ENCODE measurements at places on chromosomes 1 and 21.

GRCh38 chr1:61741711-61742619, at the start of gene PATJ:
Gene PATJ (plus strand): TSS chr1:61742480. CDS start chr1:61762893, 20,413 bp downstream.
- DNase-seq, result peak; percentile 92

GRCh38 chr1:68229650-68230483, 2.5 kb downstream of the WLS start:
- DNase-seq, result no peak

GRCh38 chr1:192627901-192628300, 8.0 kb upstream of the RGS13 start:
- no peak for DNase-seq

DNA sequence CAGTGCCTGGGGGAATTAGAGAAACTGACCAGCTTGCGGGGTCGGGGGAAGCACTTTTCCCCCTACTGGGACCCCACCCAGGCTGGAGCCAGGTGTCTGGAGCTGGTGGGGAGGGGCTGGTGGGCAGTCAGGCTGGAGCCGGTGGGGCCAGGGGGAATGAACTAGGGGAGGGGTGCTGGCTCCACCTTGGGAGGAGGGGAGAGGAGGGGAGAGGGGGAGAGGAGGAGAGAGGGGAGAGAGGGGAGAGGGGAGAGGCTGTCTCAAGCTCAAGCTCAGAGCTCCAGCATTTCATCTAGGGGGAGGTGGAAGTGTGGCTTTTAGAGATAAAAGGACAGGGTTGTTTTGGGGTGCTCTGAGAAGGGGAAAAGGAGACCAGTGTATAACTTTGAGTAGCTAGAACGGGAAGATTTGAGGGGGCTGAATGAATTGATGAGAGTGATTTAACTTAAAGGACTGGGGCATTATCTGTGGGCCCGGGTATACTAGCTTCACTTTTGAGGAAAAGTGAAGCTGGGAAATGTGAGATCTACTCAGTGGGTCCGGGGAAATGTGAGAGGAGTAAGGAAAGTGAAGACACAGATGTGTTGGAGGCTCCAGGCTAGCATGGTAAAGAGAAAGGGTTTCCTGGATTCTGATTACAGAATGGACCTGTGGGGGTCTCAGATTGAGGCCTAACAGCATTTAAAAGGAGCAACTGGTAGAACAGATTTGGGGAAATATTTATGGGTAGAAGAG, 2.8 kb downstream of the EFNA1 start:
- DNase-seq, result no peak

- DNase-seq, result no peak
Measured at GRCh38 chr1:27117733-27118439, 37.0 kb downstream of the SLC9A1 start.

DNA sequence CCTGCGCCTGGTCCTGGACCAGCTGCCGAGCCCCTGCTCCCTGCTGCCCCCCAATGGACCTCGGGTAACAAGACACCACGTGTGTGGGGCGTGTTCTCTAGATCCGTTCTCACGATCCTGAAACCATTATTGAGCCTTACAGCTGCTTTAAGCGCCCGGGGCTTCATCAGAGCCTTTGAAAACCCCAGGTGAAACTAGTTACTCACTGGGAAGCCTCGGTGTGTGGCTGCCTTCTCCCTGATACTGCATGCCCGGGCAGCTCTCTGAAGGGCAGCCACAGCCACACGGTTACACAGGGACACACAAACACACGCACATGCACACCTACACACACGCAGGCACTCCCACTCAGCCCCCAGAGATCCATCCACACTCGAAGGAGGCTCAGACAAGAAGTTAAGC, 5.3 kb downstream of the HES2 start:
- peak; percentile 88 for DNase-seq

GRCh38 chr1:53582211-53583020, 123.2 kb downstream of the DMRTB1 start:
- no peak for DNase-seq

GRCh38 chr1:225354906-225355305, 72.9 kb downstream of the LBR start:
- DNase-seq, result no peak

- no peak for DNase-seq
Measured at GRCh38 chr1:202844259-202844658, 33.5 kb downstream of the PCAT6 start.

DNA sequence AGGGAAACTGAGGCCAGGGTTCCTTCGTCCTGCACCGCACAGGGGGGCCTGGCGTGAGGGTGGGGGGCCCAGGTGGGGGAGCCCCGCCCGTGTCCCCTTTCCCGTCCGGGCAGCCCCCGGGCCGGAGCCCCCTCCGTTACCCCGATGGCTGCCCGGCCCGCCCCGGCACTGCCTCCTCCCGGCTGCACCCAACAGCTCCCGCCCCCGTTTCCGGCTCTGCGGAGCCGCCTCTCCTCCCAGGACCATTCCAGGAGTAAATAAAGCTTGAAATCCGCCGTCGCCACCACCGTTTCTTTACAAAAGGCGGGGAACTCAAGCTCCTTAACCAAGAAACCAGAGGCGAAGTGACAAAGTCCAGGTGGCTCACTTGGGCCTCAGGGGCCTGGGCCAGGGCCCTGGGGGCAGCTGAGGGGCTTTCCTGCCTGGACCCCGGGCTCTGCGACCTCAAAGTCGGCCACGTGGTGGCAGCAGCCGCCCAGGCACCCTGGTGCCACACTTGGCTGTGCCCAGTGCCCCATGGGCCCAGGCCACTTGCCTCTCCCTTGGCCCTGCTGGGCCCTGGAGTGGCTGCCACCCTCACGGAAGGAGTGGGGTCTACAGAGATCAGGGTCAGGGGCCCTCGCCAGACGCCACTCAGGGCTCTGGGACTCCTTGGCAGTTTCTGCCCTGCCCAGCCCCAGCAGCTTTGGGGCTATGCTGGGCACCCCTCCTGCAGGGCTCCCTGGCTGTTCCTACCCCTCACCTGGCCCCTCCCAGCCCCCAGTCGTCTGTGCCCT, 514 bp upstream of the FAAP20 start:
- peak; percentile 90 for DNase-seq

GRCh38 chr1:201147396-201148015, 6.8 kb downstream of the TMEM9 start:
- DNase-seq, result no peak

GRCh38 chr1:54325284-54325683, 80.9 kb downstream of the SSBP3 start:
- DNase-seq, result no peak

DNA sequence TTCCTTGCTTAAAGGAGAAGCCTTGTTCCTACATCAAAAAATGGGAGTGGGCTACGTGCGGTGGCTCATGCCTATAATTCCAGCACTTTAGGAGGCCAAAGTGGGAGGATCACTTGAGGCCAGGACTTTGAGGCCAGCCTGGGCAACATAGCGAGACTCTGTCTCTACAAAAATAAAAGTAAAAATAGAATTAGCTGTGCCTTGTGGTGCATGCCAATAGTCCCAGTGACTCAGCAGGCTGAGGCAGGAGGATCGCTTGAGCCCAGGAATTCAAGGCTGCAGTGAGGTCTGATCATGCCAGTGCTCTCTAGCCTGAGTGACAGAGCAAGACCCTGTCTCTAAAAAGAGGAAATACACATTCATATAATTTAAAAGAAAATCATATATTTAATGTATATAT, 127.1 kb downstream of the C1orf21 start:
- no peak for DNase-seq

GRCh38 chr1:151511636-151512215, 539 bp downstream of the CGN start:
- peak; percentile 73 for DNase-seq

- DNase-seq, result peak; percentile 43
Measured at GRCh38 chr1:15207031-15207828, 39.8 kb upstream of the FHAD1 start.

DNA sequence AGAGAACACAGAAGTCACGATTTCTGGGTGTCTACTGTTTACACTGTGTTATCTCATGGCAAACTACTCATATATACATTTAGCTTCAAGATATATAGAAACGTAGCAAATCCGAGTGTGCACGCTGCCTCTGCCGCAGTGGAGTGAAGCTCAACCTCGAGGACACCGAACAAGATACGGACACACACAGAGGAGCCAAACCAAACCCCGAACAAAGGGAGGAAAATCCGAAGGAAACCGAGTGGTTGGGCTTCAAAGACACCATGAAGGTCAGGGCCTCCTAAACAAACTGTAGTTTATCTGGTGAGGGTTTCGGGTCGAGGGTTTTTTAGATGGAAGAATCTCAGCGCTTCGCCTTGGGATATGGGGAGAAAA, 34.5 kb downstream of the SLC45A1 start:
- no peak for DNase-seq

DNA sequence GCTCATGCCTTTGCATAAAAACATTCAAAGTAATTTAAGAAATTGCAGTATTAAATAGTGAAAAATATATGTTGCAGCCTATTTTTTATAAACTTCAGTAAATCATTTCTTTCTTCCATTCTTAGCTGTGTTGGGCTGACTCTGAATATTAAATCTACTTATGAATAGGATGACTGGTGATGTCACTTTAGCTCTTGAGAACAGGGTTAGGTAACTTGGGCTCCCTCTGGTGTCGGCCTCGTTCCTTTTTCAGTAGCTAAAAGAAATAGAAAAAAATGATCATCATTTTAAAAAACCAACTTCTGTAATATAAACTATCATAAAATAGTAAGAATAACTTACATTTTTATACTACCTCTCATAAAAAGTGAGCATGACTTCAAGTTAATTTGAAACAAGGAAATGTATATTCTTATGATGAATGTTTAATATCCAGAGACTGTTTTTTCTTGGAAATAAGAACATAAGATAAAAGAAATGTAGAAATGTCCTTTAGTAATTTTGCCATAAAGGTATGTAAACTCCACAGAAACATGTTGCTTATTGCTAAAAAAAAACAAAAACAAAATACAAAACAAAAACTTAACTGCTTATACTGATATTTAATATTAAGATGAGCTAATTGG, 26.8 kb upstream of the NCAM2 start:
- peak; percentile 35 for DNase-seq

GRCh38 chr1:165444897-165445370, at the start of gene RXRG:
Gene RXRG (minus strand): TSS chr1:165445126. CDS start chr1:165444893, 233 bp downstream.
- DNase-seq, result peak; percentile 66

GRCh38 chr1:72419229-72419628, 136.9 kb upstream of the NEGR1 start:
- no peak for DNase-seq

DNA sequence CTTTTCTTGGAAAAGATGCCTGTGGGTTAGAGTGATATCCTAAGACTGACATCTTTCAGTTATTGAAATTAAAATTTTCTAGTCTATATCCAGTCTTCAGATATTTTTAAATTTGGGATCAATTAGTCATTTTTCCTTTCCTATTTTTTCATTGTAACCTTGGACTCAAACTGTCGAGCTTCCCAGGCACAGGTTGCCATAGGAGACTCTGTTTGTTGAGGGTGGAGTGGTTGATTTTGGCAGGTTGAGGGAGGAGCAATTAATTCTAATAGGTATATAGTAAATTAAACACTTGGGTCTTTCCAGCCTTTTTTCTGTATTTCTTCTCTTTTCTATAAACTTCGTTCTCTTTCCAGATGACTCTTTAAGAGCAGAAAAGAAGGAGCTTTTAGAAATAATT, 326.8 kb downstream of the ASTN1 start:
- no peak for DNase-seq

DNA sequence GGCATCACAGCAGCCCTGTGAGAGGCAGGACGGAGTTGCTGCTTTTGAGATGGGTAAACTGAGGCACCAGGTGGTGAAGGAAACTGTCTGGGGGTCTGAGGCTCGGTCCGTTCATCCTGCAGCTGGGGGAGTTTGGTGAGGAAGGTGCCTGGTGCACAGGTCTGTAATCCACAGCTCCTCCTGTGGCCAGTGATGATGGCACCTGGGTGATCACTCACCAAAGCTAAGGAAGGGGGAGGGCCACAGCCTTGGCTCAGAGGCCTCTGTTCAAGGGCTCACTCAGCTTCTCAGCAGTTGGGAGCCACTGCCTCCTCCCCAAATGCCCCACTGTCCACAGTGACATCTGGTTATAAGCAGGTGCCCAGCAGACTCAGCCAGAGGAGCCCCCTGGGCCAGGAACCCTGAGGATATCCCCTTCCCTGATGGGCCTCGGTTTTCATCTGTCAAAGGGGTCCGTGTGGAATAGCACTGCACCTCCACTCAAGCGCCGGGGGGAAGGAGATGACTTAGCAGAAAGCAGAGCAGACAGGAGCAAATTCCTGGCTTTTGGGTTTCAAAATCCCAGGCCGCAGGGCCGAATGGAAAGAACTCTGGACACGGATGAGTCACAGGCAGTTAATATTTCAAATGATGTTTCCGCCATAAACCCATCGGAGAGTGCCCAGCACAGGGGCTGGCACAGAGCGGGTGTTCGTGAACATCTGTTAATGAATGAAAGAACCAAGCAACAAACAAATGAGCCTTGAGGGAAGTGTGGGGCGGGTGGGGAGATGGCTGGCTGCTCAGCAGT, 82.8 kb downstream of the DMRTB1 start:
- peak; percentile 65 for DNase-seq

DNA sequence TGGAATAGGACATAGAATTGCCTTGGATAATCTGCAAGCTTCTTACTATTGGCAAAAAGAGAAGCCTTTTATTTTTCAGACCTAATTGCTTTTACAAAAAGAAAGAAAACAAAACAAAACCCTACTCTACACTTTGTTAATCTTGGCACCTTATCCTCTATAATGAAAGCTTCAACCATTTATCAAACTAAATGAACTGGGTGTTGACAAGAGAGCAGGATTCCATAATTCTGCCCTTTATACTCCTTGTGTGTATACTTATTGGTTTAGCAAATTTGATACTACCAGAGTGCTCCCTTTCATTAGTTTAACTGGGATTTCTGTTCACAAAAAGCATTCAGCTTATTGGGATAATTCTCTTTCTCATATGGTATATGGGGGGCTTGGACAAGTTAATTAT, 3.0 kb upstream of the TMCC2 start:
- no peak for DNase-seq

DNA sequence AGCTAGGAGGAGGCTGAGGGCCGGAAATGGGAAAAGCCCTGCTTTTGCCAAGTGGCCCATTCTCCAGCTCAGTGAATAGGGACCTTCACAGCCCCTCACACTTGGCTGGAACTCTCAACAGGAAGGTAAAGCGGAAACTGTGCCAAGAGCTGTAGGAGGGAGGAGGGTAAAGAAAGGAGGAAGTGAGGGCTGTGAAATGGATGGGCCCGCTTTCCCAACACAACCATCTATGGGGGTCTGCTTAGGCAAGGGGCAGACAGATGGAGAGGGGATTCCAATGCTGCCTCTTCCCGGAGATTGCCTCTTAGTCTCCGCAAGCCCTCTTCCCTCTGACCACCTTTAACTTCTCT, 5.2 kb downstream of the INKA2 start:
- peak; percentile 8 for DNase-seq

GRCh38 chr1:47423872-47424271, 7.8 kb downstream of the FOXE3 start:
- DNase-seq, result no peak

GRCh38 chr1:184113251-184113650, 61.7 kb downstream of the TSEN15 start:
- DNase-seq, result no peak

- DNase-seq, result peak; percentile 67
Measured at GRCh38 chr1:160375788-160376524, 9.1 kb downstream of the NHLH1 start.

DNA sequence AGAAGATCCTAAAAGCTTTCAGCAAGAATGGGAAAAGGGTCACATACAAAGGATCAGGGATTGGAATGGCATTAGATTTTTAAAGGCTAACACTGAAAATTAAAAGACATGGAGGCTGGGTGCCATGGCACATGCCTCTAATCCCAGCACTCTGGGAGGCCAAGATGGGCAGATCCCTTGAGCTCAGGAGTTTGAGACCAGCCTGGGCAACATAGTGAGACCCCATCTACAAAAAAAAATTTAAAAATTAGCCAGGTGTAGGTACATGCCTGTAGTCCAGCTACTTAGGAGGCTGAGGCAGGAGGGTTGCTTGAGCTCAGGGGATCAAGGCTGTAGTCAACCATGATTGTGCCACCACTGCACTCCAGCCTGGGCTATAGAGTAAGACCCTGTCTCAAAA, 12.4 kb downstream of the LURAP1 start:
- no peak for DNase-seq

- no peak for DNase-seq
Measured at GRCh38 chr1:97505816-97506215, 415.0 kb downstream of the DPYD start.
